CD4-positive, alpha-beta T cell (primary cell): ENCODE measurements at places on chromosomes 6 and 20.

DNA sequence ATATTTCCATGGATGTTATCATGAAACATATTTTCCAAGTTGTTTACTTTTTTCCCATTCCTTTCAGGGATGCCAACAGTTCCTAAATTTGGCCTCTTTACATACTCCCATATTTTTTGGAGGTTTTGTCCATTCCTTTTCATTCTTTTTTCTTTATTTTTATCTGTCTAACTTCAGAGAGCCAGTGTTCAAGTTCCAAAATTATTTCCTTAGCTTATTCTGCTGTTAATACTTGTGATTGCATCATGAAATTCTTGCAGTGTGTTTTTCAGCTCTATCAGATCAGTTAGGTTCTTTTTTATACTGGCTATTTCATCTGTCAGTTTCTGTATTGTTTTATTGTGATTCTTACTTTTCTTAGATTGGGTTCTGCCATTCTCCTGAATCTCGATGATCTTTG lies 89.9 kb upstream of the TCF21 start:
- no peaks in the 10 kb centered on the region for H3K4me1 ChIP-seq
- no peak for DNase-seq
- no peaks in the 10 kb centered on the region for H3K27me3 ChIP-seq
- H3K27ac ChIP-seq = no peak overlapping the region

GRCh38 chr6:15384901-15385300 lies 139.0 kb downstream of the JARID2 start:
- H3K27me3 ChIP-seq = no peaks in the 10 kb centered on the region
- peaks cover 46% of the 10 kb centered on the region for H3K4me1 ChIP-seq
- H3K4me3 ChIP-seq = no peak overlapping the region
- no peaks in the 10 kb centered on the region for H3K36me3 ChIP-seq

DNA sequence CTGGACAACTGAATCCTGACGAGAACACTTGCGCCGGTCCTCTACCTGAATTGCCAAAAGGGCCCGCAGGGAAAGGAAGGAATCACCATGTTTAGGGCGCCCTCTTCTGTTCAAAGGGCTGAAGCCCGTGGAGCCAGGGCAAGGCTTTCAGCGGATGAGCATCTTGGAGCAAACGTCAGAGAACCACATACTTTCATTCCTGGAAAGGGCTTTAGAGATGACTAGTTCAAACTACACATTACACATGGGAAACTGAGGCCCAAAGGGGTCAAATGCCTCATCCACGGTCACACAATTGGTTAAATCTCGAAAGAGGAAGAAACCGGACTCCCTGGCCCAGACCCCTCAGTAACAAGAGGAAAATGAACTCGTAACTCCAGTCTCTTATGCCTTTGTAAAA lies 11.5 kb upstream of the ZNF133 start:
- H3K36me3 ChIP-seq = no peaks in the 10 kb centered on the region
- no peak overlapping the region for H3K4me3 ChIP-seq
- peaks cover 5% of the 10 kb centered on the region for H3K4me1 ChIP-seq
- H3K27me3 ChIP-seq = peaks cover 9% of the 10 kb centered on the region

DNA sequence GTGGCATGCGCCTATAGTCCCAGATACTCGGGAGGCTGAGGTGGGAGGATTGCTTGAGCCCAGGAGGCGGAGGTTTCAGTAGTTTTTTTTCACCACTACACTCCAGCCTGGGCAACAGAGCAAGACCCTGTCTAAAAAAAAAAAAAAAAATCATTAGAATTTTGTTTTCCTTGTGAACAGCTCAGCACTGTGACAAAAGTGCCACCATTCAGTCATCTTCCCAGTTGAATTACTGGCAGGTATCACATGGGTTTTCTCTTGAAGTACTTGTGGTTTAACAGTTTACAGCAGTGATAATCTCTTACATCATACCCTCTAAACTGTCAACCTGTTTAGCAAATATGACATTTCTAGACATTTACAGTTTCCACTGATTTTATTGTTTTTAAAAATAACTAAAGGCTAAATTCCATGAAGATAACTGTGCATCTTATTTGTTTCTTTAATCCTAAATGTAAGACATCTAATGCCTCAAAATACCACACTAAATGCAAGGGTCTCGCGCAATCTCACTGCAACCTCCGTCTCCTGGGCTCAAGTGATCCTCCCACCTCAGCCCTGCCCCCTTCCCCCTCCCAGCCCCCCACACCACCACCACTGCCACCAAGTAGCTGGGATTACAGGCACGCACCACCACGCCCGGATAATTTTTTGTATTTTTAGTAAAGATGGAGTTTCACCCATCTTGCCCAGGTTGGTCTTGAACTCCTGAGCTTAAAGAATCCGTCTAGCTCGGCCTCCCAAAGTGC lies 7.0 kb downstream of the TRPC4AP start:
- H3K36me3 ChIP-seq = peaks cover 11% of the 10 kb centered on the region
- H3K27me3 ChIP-seq = no peaks in the 10 kb centered on the region
- H3K4me1 ChIP-seq = peaks cover 20% of the 10 kb centered on the region
- no peak overlapping the region for H3K27ac ChIP-seq
- H3K4me3 ChIP-seq = no peak overlapping the region

GRCh38 chr6:149867876-149868640 lies 3.9 kb upstream of the LRP11 start:
- DNase-seq = no peak
- no peaks in the 10 kb centered on the region for H3K27me3 ChIP-seq
- no peak overlapping the region for H3K4me3 ChIP-seq
- no peaks in the 10 kb centered on the region for H3K36me3 ChIP-seq
- H3K4me1 ChIP-seq = peaks cover 8% of the 10 kb centered on the region
- H3K27ac ChIP-seq = no peak overlapping the region

- H3K4me1 ChIP-seq = no peaks in the 10 kb centered on the region
- H3K27ac ChIP-seq = no peak overlapping the region
- H3K27me3 ChIP-seq = no peaks in the 10 kb centered on the region
- no peak overlapping the region for H3K4me3 ChIP-seq
Observed at GRCh38 chr20:3374296-3374695, 33.2 kb downstream of the DNAAF9 start.

- no peaks in the 10 kb centered on the region for H3K4me1 ChIP-seq
- H3K36me3 ChIP-seq = no peaks in the 10 kb centered on the region
- DNase-seq = no peak
- no peaks in the 10 kb centered on the region for H3K27me3 ChIP-seq
- no peak overlapping the region for H3K27ac ChIP-seq
Observed at GRCh38 chr6:102154176-102154575, 760.7 kb downstream of the GRIK2 start.

GRCh38 chr6:60754879-60755278 lies 1531.1 kb downstream of the KHDRBS2 start:
- no peak for DNase-seq
- no peaks in the 10 kb centered on the region for H3K27me3 ChIP-seq
- no peak overlapping the region for H3K4me3 ChIP-seq
- H3K27ac ChIP-seq = no peak overlapping the region

- no peaks in the 10 kb centered on the region for H3K36me3 ChIP-seq
- DNase-seq = no peak
- no peak overlapping the region for H3K4me3 ChIP-seq
- no peaks in the 10 kb centered on the region for H3K27me3 ChIP-seq
Observed at GRCh38 chr20:14821251-14821650, 483.8 kb upstream of the FLRT3 start.

DNA sequence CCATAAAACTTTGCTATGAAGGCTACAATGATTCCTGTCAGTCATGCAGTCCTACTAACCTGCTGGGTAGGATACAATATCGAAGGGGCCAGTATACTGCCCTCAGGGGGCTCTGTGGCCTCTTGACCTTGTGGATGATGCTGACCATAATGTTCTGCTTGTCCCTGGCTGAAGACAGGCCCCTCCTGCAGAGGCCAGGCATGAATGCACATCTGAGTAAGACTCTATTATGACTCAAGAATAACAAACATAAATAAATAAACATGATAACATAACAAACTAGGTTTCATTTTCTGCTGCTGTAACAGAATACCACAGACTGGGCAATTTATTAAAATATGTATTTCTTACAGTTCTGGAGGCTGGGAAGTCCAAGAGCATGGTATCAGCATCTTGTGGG lies 44.0 kb upstream of the POU5F1 start:
- no peak for DNase-seq
- H3K36me3 ChIP-seq = no peaks in the 10 kb centered on the region
- peaks cover 3% of the 10 kb centered on the region for H3K4me1 ChIP-seq
- no peak overlapping the region for H3K4me3 ChIP-seq

- peak; percentile 44 for DNase-seq
- no peaks in the 10 kb centered on the region for H3K36me3 ChIP-seq
- peaks cover 16% of the 10 kb centered on the region for H3K27me3 ChIP-seq
- peak overlapping the region; percentile 80 for H3K4me3 ChIP-seq
Observed at GRCh38 chr6:127514773-127515227, 4.3 kb downstream of the MTCL3 start.

DNA sequence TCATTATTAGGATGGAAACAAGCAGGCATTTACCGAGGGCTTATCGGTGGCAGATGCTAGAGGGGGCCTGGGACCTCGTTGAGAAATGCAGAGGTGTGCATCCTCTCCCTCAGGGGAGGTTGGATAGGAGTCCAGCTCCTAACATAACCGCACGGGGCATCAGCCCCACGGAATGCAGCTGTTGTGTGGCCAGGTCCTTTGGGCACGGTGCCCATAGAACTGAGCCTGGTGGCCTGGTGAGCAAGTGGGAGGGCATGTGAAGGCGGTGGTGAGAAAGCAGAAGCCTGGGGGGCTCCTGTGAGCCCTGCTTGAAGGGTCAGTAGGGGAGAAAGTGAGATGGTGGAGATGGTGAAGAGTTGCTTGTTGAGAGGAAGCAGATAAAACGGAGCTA lies 143.7 kb downstream of the CDH26 start:
- H3K4me3 ChIP-seq = no peak overlapping the region
- no peaks in the 10 kb centered on the region for H3K36me3 ChIP-seq
- H3K27ac ChIP-seq = no peak overlapping the region
- no peaks in the 10 kb centered on the region for H3K4me1 ChIP-seq

DNA sequence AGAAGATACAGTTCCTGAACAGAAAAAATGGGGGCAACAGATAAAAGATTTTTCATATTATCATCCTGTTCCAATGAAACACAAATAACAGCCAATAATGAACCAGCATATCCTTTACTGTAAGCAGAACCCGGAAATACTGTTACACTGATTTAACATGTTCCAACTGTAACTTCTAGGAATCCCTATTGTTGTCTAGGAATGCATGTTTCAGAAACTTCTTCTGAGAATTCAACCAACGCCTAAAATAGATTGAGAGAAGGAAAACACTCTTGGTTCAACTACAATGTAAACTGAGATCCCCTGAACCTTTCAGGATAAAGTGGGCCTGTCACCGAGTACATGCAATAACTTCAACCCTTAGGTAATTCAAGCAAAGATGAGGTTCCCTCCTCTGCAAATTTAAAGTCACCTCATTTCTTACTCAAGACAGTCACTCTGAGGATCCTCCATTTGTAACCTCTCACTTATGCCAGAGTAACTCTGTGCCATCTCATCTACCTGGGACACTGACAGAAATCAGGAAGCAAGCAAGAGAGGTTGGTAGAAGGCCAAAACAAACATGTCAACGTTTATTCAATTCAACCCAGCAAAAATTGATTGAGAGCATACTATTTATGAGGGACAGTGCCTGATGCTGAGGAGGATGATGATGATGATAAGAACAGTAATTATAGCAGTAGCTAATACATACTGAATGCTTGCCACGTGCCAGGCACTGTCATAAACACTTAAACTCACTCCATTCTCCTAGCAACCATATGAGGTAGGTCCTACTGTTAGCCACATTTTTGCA lies 14.1 kb downstream of the UBE3D start:
- H3K4me1 ChIP-seq = no peaks in the 10 kb centered on the region
- DNase-seq = no peak
- no peak overlapping the region for H3K27ac ChIP-seq

- peak overlapping the region; percentile 19 for H3K4me3 ChIP-seq
- DNase-seq = no peak
- no peaks in the 10 kb centered on the region for H3K36me3 ChIP-seq
- H3K27ac ChIP-seq = no peak overlapping the region
Observed at GRCh38 chr6:154276810-154277628, 79.6 kb downstream of the IPCEF1 start.

GRCh38 chr6:4474810-4475209 lies 301.4 kb upstream of the CDYL start:
- no peaks in the 10 kb centered on the region for H3K4me1 ChIP-seq
- no peaks in the 10 kb centered on the region for H3K27me3 ChIP-seq
- H3K4me3 ChIP-seq = no peak overlapping the region
- H3K36me3 ChIP-seq = no peaks in the 10 kb centered on the region

DNA sequence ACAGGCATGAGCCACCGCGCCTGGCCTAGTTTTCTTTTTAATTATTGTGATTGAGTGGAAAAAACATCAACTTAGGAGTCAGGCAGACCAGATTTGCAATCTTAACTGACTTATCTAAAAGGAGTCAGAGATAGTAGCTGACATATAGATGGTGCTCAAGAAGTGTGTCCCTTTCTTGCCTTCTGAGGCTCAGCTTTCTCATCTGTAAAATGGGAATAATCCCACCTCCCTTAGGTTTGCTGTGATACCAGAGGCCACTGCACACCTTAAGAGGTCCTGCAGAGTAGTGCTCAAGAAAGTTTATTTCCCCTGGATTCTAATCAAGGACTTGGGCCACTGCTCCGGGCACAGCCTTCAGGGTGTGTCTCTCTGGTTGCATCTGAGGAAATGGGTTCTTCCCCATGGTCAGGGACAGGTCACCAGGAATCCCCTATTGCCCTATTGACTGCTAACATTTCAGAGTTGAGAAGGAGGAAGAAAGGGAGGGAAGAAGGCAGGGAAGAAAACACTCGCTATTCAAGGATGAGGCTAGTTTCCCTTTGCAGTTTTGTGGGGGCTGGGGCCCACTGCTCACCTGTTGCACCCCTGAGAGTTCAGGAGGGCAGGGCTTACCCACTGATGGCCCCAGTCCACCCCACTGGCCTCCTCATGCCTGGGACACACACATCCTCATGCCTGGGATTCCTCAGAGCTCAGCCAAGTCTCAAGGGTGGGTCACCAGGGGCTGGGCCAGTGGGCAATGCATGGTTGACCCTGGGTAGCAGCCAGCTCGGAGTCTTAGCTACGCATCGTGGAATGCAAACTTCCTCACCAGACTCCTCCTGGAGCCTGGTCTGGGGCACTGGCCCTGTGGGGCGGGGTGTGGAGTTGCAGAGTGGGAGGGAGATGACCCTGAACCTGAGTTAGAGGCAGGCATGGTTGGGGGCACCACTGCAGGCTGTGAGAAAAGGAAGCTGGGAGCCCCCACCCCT lies 21.2 kb downstream of the C6orf132 start:
- no peaks in the 10 kb centered on the region for H3K4me1 ChIP-seq
- no peaks in the 10 kb centered on the region for H3K27me3 ChIP-seq
- DNase-seq = no peak
- no peak overlapping the region for H3K27ac ChIP-seq
- no peak overlapping the region for H3K4me3 ChIP-seq

DNA sequence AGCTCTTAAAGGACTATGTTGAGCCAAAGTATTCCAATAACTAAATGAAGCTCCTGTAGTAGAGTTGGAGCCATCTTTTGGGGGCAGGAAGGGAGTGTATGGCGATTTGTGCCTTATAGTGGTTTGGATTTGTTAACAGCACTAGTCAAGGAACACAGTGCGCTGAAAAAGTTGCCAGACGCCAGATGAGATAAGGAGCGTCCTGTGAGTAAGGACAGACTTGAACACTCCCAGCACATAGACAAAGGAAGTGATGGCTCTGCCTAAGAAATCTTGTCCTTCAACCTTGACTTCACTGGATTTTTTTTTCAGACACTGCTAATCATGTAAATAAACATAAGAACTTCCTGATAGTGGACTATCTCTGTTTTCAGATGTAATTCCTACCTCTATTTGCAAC lies 136.9 kb downstream of the TRMT11 start:
- no peaks in the 10 kb centered on the region for H3K4me1 ChIP-seq
- no peaks in the 10 kb centered on the region for H3K36me3 ChIP-seq
- H3K4me3 ChIP-seq = no peak overlapping the region
- DNase-seq = no peak

GRCh38 chr6:43772681-43773049 lies 2.7 kb downstream of the VEGFA start:
- DNase-seq = no peak
- peaks cover 27% of the 10 kb centered on the region for H3K27me3 ChIP-seq
- H3K4me3 ChIP-seq = no peak overlapping the region
- peaks cover 39% of the 10 kb centered on the region for H3K4me1 ChIP-seq
